ENCODE measurements at places on chromosomes 12 and 14. TPM values are rescaled to one million over a fixed set of nuclear protein-coding genes. Genes with fewer than 3 reads are reported as not detected.

DNA sequence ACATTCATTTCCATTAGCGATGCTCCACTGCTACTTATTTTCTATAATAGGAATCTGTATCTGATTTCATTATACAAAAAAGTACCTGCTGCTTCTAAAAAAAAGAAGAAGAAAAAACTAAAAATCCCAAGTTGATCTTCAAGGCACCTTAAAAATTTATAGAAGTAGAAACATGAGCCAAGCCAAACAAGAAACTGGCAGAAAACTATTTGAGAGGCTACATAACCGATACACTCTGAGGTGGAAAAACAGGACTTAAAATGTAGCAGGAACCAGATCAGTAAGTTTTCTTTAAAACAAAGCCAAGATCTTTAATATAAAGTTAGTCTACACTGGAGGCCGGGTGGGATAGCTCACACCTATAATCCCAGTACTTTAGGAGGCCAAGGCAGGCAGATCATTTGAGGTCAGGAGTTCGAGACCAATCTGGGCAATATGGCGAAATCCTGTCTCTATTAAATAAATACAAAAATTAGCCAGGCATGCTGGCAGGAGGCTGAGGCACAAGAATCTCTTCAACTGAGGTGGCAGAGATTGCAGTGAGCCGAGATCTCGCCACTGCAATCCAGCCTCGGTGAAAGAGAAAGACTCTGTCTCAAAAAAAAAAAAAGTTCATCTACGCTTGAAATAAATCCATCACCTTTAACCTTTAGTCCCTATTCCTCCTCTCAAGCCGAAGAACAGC is 278.6 kb downstream of the MED13L start:
- no peak overlapping the region for H3K4me3 ChIP-seq
- H3K4me1 ChIP-seq, result peaks cover 12% of the 10 kb centered on the region
- H3K36me3 ChIP-seq, result peaks cover 61% of the 10 kb centered on the region
- H3K27me3 ChIP-seq, result no peaks in the 10 kb centered on the region
- no peak for DNase-seq
- peak overlapping the region; percentile 4 for H3K27ac ChIP-seq

DNA sequence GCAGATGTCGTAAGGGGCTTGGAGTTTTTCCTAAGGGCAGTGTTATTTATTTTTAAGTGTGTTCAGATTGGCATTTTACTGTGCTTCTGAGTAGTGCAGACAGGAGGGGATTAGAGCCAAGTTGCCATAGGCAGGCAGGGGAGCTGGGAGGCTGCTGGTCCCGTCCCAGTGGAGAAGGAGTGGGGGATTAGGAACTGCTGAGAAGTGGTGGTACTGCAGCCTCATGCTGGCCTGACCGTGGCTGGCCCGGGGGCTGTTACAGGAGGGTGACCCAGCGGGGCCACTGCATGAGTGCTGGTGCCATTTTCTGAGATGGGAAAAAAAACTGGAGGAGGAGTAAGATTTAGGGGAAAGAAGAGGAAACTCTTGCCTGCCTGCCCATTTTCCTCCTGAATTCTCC is 52.3 kb upstream of the DLK1 start:
- no peaks in the 10 kb centered on the region for H3K4me1 ChIP-seq
- no peak for DNase-seq
- H3K27ac ChIP-seq, result no peak overlapping the region
- peaks cover 53% of the 10 kb centered on the region for H3K27me3 ChIP-seq
- H3K36me3 ChIP-seq, result no peaks in the 10 kb centered on the region

- no peak overlapping the region for H3K27ac ChIP-seq
- H3K4me3 ChIP-seq, result no peak overlapping the region
- H3K36me3 ChIP-seq, result peaks cover 21% of the 10 kb centered on the region
- DNase-seq, result no peak
- H3K4me1 ChIP-seq, result no peaks in the 10 kb centered on the region
- H3K27me3 ChIP-seq, result no peaks in the 10 kb centered on the region
Observed at GRCh38 chr12:64207453-64207852, 14.6 kb downstream of the KICS2 start.

GRCh38 chr14:93113678-93114067 is 2.1 kb downstream of the ITPK1 start:
- no peaks in the 10 kb centered on the region for H3K27me3 ChIP-seq
- no peak for DNase-seq
- H3K27ac ChIP-seq, result peak overlapping the region; percentile 74
- no peak overlapping the region for H3K4me3 ChIP-seq

- no peaks in the 10 kb centered on the region for H3K27me3 ChIP-seq
- peak; percentile 60 for DNase-seq
- H3K36me3 ChIP-seq, result no peaks in the 10 kb centered on the region
- H3K27ac ChIP-seq, result no peak overlapping the region
Observed at GRCh38 chr12:9049520-9050133, 60.3 kb downstream of the KLRG1 start.

GRCh38 chr12:68837215-68837614 is 29.2 kb downstream of the MDM2 start:
- H3K36me3 ChIP-seq, result peaks cover 94% of the 10 kb centered on the region
- no peak for DNase-seq
- H3K4me1 ChIP-seq, result no peaks in the 10 kb centered on the region
- H3K27me3 ChIP-seq, result no peaks in the 10 kb centered on the region

GRCh38 chr12:124493809-124494750 is 73.3 kb downstream of the NCOR2 start:
- H3K27me3 ChIP-seq, result no peaks in the 10 kb centered on the region
- no peak overlapping the region for H3K27ac ChIP-seq
- DNase-seq, result no peak
- no peak overlapping the region for H3K4me3 ChIP-seq

GRCh38 chr14:49193332-49194065 is 392.7 kb downstream of the RPS29 start:
- no peak for DNase-seq
- no peak overlapping the region for H3K4me3 ChIP-seq
- H3K27ac ChIP-seq, result no peak overlapping the region
- H3K4me1 ChIP-seq, result no peaks in the 10 kb centered on the region
- H3K27me3 ChIP-seq, result no peaks in the 10 kb centered on the region

DNA sequence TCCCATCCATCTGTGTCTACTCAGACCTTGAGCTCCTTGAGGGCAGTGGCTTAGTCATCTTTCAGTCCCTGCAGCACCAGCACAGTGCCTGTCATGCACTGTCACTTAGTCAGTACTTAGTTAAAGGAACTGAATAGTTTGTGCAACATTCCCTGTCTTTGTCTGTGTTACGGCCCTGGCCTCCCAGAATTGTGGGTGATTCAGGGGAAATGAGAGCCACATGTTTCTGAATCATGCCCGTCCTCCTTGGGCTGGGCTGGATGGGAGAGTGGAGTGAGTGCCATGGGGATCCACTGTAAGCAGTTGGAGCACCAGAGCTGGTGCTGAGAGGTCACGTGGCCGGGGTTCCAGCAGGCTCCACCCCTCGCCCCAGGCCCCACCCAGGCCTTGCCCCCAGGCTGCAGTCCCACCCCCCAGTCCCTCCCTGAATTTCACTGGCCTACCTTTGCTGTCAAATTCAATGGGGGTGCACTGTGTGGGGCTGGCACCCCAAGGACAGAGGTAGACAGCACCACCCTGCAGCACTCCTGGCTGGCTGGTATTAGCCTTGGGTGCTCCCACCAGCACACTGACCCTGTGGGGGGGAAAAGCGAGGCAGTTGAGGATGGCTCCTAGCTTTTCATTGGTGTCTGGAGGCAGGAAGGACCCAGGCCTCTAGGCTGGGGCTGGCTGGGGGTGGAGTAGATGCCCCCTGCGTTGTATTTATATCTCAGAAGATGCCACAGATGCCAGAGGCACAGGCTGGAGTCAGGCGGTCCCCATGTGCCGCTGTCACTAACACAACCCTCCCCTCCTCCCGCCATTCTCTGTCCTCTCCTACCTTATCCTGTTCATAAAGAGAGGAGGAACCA is 7.5 kb downstream of the ITGA5 start:
- peaks cover 5% of the 10 kb centered on the region for H3K36me3 ChIP-seq
- H3K27me3 ChIP-seq, result no peaks in the 10 kb centered on the region
- peaks cover 10% of the 10 kb centered on the region for H3K4me1 ChIP-seq

DNA sequence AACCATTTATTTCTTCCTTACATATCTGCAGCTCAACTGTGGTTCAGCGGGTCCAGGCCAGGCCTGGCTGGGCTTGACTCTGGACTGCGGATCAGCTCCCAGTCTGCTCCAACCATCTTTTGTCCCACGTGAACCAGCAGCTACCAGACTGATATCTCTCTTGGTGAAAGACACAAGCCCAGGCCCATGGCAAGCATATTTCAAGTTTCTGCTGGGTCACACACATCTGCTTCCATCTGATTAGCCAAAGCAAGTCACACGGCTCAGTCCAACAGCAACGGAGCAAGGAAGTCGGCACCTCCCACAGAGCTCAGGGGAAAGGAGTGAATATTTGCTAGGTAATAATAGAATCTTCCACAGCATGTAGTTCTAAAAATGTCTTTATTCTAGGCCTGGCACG is 24.7 kb upstream of the MARK3 start:
- no peak overlapping the region for H3K4me3 ChIP-seq
- H3K4me1 ChIP-seq, result no peaks in the 10 kb centered on the region

- no peak for DNase-seq
- no peaks in the 10 kb centered on the region for H3K27me3 ChIP-seq
- no peak overlapping the region for H3K4me3 ChIP-seq
- H3K4me1 ChIP-seq, result no peaks in the 10 kb centered on the region
Observed at GRCh38 chr12:87405918-87406317, 623.3 kb downstream of the C12orf50 start.

LMBR1L gene
- total RNA-seq, result 39.9 TPM

SMOC1 gene
- 0.20 TPM for total RNA-seq

KRT82 gene
- total RNA-seq, result not detected

C12orf50 gene
- total RNA-seq, result 0.12 TPM

TAS2R31 gene
- total RNA-seq, result 3.4 TPM

ZDHHC22 gene
- total RNA-seq, result not detected

All from left lung (tissue), 14 donors.